ENCODE measurements at places on chromosomes 7 and 10.

GRCh38 chr10:126919426-126919825 lies 14.2 kb downstream of the DOCK1 start:
- DNase-seq: no peak

DNA sequence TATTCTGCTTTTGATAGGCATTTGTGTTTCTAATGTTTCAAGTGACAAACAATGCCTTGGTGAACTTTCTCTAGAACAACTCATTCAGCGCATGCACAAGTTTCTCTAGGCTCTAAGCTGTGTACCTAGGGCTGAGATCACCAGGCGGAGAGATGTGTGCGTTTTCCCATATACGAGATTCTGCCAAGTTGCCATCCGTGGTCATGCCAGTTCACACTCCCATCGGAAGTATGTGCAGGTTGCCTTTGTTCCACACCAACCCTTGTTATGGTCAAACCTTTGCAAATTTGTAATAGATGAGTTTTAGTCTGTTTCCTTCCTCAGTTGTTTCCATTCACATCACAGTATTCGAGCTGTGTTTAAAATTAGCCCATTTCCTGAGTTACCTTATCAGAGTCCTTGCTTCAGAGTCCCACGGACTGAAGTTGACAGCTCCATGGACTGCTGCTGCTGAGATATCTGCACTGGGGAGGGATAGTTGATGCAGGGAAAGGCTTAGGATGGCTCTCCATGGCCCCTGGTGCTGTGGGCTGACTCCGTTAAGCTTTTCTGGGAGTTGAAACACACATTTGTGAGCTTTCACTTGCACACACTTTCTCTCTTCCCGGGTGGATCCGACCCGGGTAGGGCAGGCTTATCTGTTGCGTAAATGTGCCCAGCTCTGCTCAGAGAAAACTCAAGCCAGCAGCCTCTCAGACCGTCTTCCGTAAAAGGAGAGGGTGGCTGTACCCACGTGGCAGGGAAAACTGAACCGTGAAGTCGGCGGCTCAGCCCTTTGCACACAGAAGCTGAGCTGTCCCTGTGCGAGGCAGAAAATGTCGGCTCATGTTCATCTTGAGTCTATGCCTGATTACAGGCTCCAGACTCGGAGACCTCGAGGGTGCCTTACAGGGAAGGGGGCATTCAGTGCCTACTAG lies 49.4 kb downstream of the HK1 start:
- no peak for DNase-seq

DNA sequence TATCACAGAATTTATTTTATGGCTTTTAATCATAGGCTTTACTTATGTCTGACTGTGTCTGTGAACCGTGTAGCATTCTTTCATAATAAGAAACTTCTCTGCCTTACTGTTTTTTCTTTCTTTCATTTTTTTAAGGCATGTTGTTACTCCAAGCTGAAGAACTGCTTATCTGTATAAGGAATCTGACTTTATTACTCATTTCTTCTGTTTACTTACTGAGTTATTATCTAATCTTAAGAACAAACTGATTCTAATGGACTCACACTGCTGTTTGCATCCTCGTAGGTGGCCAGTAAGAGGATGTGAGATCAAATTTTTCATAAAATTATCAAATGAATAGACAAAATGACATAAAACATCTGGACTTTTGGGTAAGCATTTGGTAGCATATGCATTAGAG lies 54.7 kb upstream of the DNAJC1 start:
- DNase-seq: no peak

GRCh38 chr10:126452245-126452644 lies 64.0 kb upstream of the ADAM12 start:
- no peak for DNase-seq

GRCh38 chr7:93427107-93427506 lies 147.4 kb downstream of the CALCR start:
- no peak for DNase-seq

GRCh38 chr10:28365840-28366239 lies 63.0 kb upstream of the MPP7 start:
- no peak for DNase-seq

GRCh38 chr7:270351-270983 lies 19.5 kb upstream of the FOXL3 start:
- DNase-seq: no peak

All from SK-N-DZ (cell line).